Stimulated activated CD4-positive, alpha-beta T cell treated with anti-CD3 and anti-CD28 coated beads, Interleukin-1b, Interleukin-23, amount 100 ng/mL, for 1 hour (primary cell): ENCODE measurements at places on chromosomes 6 and 20.

DNA sequence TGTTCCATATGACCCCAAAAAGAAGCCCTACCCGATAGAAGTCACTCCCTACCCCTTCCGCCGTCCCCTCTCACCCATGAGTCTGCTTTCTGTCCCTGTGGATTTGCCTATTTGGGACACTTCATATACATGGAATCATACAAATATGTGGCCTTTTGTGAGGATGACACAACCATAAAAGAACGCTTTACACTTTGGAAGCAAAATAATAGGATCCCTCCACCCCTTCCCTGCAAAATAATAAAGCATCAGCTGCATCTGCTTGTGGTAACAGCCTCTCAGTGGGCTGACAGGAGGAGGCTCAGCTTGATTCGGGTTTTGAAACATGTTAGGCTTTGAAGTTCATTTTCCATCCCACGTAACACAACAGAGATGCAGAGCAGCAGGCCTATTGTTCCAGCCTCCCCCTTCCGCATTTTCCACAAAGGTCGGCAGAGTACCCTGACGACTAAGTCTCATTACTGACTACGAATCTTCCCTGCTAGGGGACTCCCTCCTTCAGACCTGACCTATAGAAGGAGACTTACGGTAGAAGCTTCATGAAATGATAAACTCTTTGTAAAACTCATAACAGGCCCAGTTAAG is 99.1 kb downstream of the ALDH8A1 start:
- no peak for DNase-seq

DNA sequence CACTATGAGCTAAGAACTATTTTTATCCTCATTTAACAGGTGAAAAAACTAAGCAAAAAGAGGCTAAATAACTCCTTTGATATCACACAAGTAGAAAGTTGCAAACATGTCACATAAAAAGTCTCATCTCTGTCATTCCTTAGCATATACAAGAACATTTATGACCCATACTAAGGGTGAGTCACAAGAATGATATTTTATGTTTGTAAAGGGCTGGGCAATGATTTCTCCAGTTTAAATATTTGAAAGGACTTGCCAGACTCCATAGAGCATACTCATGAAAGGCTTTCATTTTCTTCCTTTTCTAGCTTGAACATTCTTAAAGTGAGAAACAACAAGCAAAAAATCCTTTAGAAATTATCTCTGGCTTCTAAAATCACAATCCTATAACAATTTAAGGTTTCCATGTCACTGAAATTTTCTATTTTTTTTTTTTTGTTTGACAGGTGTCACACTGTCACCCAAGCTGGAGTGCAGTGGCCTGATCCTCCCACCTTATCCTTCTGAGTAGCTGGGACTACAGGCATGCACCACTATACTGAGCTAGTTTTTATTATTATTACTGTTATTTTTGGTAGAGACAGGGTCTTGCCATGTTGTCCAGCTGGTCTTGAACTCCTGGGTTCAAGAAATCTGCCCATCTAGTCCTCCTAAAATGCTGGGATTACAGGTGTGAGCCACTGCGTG is 338.0 kb upstream of the KHDRBS2 start:
- DNase-seq, result no peak

- DNase-seq, result no peak
Observed at GRCh38 chr6:40395066-40395697, 192.0 kb downstream of the LRFN2 start.

- no peak for DNase-seq
Observed at GRCh38 chr6:40444312-40444711, 142.9 kb downstream of the LRFN2 start.

- DNase-seq, result no peak
Observed at GRCh38 chr6:42118162-42119001, 24.0 kb downstream of the C6orf132 start.

- DNase-seq, result no peak
Observed at GRCh38 chr20:7926767-7927166, 13.5 kb downstream of the HAO1 start.

DNA sequence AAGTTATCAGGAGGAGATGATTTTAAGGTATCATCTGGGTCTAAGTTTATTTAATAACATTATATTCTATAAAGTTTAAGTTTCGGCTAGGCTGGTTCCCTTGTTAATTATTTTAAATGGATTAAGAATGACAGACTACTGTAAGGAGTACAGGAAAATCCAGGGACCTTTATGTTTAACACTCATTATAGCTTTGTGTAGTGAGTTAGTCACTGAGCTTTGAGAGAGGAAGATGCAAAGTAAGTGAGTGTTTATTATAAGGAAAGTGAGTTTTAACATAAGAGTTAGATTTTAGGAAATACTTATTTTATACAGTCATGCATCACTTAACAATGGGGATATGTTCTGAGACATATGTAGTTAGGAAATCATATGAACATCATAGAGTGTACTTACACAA is 485.5 kb downstream of the MMUT start:
- DNase-seq, result no peak

DNA sequence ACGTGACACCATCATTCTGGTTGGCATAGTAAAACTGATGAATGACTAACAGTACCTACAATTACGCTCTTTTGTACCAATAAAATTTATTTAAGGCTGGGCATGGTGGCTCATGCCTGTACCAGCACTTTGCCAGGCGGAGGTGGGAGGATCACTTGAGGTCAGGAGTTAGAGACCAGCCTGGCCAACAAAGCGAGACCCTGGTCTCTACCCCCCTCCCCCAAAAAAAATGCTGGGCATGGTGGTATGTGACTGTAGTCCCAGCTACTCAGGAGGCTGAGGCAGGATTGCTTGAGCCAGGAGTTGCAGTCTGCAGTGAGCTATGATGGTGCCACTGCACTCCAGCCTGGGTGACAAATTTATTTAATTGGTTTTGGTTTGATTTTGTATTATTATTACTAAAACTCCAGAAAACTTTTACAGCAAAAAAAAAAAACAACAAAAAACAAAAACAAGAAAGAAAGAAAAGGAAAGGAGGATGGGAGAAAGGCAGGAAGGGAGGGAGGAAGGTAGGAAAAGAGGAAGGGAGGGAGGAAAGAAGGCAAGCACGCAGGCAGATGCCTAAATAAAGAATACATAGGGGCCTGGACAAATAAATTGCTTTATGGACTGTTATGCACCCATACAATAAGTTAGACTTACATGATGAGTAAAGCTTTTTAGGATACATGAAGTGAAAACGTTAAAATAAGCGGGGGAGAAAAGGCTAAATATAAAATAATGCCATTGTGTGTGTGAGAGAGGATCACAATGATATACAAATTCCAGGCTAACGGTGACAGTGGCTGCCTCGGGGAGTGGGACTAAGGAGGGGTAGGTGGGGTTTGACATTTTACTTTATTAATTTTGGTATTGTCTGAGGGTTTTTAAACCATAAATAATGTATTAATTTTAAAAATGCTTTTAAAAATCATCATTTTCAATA is 682 bp upstream of the ZSCAN9 start:
- DNase-seq, result no peak

DNA sequence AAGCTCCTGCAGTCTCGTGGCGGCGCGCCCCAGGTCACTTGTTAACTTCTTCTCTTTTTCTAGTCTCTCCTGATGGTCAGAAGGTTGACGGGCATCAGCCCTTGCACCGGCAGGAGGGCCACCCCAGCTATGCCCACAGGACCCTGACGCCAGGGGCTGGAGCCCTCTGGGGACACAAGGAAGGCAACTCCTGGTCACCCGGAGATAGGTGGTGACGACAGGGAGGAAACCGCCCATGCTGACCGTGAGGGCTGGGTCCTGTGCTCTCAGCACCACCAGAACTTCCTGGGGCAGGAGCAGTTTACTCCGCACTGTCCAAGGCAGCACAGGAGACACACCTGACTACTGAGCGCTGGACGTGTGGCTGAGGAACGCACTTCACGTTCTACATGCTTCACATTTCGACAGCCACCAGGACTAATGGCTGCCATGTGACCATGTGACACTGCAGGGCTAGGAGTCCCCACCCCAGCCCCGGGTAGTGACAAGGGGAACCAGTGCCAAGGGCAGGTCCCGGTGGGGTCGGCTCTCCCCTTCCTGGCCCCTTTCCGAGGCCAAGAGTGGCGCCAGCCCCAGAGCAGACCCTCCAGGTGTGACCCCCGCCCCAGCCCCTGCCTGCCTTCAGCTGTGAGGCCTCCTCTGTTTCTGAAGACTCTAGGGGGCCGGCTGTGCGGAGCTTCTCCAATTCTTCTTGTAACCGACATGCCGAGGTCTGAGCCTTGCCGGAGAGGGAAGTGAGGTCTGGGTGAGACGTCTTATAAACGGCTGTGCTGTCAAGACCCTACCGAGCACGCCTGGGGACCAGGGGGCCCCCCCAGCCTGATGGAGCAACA is 45.2 kb downstream of the DSTN start:
- DNase-seq, result no peak

GRCh38 chr6:1131285-1132079 is 180.4 kb upstream of the FOXQ1 start:
- DNase-seq, result no peak

GRCh38 chr6:15712797-15713196 is 50.0 kb upstream of the DTNBP1 start:
- DNase-seq, result no peak

GRCh38 chr20:10946124-10946880 is 272.5 kb upstream of the JAG1 start:
- DNase-seq, result no peak

GRCh38 chr6:158369241-158369640 is 57.0 kb downstream of the TULP4 start:
- DNase-seq, result no peak

GRCh38 chr6:51617751-51618150 is 469.7 kb downstream of the PKHD1 start:
- no peak for DNase-seq

DNA sequence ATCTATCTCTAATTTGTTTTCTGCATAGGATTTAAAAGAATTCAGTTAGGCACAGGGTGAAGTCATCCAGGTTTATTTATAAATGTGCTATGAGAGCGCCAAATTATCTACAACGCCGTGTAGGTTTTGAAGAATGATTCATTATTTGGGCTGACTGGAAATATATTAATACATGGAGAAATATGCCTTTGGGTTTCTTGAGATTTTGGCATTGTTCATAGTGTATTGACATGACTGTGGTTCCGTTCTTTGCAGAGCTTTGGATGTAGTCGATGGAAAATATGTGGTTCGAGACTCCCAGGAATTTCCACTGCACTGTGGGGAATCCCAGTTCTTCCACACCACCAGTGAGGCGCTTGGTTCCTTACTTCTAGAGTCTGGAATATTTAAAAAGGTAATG is 90.9 kb downstream of the CRYBG1 start:
- DNase-seq, result no peak

DNA sequence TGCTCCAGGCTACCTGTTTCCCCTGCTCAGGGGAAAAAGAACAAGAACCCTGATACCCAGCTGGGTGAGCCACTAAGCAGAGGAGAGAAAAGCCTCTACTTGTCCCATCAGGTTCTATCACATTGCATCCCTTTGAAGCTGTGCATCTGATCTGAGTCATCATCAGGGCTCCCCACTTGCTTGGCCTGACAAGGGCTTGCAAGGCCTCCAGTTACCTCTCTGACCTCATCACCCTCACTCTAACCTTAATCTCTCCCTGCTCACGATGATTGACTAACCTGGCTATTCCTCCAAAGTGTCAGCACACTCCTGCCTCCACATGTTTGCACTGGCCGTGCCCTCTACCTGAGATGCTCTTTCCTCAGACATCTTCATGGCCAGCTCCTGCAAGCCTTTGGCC is 309.5 kb upstream of the CHD6 start:
- DNase-seq, result no peak

- no peak for DNase-seq
Observed at GRCh38 chr6:147709396-147710272, 201.1 kb downstream of the SAMD5 start.
